AG08396 (cell line): ENCODE measurements at places on chromosomes 7 and 10.

DNA sequence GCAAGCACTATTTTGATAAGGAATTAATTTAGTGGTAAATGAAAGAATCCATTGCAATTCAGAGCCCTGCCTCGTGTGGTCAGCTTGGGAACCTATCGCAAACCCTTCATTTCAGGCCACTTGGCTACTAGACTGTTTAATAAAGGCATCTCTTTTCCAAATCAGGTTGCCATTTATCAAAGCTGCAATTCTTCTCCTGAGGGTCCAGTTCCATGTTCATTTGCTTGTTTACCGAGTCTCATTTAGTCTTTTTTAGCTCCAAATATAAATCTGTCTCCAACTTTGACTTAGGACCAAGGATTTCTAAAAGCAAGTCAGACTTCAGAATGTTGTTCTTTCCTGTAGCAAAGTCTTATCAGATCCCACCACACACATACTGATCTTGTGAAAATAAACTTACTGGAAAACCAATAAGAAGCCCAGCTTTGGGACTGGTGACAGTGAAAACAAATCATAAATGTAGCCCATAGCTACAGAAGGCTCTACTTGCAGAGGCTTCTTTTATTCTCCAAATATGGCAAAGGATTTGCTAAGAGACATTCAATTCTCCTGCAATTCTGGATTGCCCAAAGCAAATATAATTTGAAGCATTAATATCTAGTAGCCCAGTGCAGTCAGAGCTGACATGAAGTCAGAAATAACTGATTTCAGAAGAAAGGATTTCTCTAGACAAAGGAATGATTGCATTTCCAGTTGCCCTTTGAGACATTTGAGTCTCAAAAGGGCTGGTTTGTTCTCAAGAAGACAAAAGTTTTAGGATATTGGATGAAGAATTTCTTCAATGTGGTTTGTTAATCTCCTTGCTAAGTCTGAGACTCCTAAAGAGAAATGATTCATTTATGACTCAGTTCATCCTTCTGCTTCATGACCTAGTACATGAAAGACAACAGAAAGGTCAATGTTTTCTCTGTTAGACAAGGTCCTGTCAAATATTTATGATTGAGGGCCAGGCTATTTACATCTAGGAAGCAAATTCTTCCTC is 28.0 kb downstream of the PPP1R3C start:
- no peak for DNase-seq

GRCh38 chr10:33412653-33413361 is 78.3 kb upstream of the NRP1 start:
- DNase-seq, result peak; percentile 62

DNA sequence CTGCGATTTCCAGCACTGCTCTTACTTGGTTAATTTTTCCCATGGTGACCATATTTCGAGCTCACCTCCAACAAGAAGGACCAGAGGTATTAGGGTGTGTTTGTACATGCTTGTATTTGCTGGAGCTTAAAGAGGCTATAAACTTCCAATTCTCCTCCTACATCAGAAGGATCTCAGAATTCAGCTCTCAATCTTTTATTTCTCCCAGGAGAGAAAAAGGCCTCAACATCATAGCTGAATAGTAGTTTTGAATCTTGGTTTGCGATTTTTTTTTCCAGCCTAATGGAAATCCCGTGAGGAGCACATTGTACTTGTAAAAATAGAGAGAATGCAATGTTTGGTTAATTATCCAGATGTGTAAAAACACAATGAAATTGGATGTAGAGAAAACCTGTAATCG is 69.7 kb downstream of the CPVL start:
- no peak for DNase-seq

DNA sequence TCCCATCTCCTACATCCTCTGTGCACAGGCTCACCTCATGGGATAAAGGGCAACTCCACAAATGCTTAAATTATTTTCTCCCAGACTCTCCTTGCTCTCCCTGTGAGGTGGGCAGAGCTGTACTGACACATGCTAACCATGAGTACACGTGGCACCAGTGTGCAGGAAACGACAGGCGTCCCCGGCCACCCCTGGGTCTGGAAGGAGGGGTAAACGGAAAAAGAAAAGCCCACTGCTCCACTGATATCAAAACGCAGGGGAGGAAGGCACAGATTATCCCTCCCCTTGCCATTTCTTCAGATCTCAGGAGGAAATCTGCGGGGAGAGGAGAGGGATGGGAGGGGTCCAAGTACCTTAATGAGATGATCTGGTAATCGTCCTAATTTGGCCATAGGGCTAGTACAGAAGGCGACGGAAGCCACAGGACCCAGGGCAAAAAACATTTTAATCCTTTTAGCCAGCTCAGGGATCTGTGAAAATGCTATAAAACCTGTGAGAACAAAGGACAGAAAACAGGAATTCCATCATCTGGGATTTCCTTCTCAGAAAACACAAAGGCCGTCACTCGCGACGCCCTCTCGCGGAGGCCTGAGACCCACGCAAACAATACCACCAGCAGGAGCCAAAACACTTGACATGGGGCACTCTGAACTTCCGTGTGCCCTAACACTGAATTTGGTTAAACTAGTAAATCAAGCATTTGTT is 17.8 kb upstream of the CH25H start:
- DNase-seq, result no peak

DNA sequence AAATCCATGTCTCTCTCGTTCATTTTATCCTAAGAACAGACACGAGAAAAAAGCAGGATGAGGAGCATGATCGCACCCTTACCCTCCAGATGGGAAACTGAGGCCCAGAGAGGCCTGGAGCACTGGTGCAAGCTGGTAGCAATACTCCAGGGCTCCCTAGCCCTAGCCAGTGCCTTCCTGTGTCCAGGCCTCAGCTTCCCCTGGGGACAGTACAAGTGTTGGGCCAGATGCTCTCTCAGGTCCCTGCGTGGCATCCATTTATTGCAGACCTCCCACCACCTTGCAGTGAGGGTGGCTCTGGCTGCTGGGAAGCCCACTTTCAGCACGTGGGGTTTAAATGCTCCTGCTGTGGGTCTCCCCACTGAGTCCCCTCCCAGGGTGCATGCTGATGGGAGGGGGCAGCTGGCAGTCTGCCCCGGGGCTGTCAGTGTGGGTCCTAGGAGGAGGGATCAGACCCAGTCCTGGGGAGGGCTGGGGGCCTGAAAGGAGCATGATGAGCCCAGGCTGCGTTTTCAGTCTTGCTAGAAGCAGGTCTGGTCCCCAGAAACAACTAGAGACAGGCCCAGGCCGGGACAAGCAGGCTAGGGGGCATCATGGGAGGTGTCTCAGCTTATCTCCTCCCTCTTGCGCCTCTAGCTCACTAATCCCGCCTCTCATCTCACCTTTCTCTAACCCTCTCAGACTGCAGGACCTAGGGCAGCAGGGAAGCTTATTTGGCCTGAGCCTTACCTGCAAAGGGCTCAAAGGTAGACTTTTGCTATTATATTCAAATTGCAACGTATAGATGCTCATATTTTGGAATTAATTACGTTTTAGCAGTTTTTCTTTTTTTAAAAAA is 662 bp upstream of the PPIF start:
- no peak for DNase-seq

DNA sequence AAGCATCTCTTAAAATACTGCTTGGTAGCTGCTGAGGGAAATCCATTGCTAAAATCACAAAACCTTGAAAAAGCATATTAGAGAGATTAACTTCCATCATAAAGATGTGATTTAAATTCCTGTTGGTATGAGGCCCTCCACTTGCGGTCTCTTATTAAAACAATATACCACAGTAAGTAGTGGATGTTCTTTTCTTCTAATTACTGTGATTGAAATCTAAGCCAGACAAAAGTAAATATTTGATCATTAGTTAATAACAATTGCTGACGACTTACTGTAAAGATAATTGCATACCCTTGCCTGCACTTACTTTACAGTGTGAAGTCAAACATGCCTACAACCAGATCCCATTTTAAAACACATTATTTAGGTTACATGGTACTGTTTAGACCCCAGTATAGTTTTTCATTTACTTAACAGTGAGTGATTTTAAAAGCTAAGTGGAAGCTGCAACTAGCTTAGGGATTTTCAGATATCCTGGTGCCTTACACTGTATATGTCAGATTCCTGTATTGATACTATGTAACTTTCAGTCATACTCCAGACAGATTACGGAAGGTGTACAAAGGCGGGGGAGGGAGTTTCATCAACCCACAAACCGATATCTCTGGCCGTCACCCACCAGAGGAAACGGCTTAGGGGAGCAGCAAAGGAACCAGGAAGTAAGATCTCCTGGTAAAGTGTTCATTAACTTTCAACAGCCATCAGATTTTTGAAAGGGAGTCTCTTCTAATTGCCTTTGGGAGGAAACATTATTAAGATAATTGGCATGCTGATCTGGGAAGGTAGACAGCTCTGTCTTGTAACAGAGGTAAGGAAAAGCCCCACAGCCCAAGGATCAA is 986 bp downstream of the NRP1 start:
- no peak for DNase-seq

DNA sequence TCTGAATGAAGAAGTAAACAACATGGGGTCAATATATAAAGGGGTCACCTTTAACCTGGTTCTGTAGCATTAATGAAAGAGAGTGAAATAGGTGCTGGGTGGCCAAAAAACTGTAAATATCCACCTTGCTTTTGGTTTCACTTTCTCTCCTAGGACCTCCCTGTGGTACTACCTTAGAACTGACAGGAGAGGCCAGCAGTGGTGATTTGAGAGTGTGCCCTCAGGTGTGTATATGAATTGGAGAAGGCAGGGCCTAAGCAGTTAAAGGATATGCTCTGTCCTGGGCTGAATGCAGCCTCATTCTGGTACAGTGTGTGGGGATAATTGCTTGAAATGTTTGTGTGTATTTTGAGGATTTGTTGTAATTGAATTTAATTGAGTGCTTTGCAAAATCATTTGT is 62.0 kb downstream of the BBS9 start:
- DNase-seq, result no peak

GRCh38 chr7:112006071-112006470 is 200.1 kb downstream of the DOCK4 start:
- DNase-seq, result no peak

- DNase-seq, result no peak
These were observed 283.4 kb downstream of the GFRA1 start for GRCh38 chr10:115989621-115990020.

- DNase-seq, result no peak
These were observed 11.7 kb downstream of the PRKAG2 start for GRCh38 chr7:151865070-151865670.

- DNase-seq, result no peak
These were observed 103.3 kb downstream of the GALNT17 start for GRCh38 chr7:71235253-71235652.

GRCh38 chr10:68955355-68955831 is 577 bp upstream of the DDX21 start:
- DNase-seq, result no peak

- DNase-seq, result no peak
These were observed 78.0 kb downstream of the DKK1 start for GRCh38 chr10:52391927-52392602.

DNA sequence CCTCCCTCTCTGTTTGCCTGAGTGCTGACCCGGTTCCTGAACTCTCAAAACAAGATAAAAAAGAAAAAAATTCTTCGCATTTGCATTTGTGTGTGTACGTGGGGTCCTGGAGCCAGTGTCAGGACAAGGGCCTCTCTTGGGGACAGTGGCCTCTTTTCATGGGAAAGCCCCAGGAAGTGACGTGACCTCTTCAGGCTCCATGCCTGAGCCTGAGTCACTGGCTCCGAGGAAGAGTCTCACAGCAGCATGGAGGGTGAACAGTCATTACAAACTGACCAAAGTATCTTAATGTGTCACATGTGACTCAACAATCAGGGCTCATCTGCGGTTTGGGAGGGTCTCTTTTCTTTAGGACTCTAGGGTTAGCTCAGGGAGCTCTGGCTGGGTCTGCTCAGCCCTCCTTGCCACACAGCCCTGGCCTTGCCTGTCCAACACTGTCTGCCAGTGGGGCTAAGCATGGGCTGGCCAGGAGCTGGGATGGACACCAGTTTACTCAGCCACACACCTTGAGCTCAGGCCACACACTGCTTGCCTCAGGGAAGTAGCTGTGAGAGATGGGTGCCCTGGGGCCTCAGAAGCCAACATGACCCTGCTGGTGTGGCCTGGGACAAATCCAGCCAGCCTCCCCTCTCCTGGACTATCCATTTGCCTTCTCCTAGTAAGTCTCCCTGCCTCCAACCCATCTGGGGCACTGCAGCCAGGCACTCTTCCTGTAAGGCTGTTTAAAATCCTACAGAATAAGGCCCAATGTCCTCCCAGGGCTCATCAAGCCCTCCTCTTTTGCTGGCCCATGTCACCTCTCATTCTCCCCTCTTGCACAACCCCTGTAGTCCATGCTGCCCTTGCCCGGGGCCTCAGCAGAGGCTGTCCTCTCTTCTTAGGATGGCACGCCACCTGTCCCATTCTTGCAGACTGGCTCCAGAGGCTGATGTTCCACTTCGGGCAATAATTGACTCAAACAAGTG is 10.5 kb downstream of the TMEM273 start:
- DNase-seq, result peak; percentile 87

GRCh38 chr7:117679120-117679519 is 194.1 kb downstream of the CTTNBP2 start:
- no peak for DNase-seq

DNA sequence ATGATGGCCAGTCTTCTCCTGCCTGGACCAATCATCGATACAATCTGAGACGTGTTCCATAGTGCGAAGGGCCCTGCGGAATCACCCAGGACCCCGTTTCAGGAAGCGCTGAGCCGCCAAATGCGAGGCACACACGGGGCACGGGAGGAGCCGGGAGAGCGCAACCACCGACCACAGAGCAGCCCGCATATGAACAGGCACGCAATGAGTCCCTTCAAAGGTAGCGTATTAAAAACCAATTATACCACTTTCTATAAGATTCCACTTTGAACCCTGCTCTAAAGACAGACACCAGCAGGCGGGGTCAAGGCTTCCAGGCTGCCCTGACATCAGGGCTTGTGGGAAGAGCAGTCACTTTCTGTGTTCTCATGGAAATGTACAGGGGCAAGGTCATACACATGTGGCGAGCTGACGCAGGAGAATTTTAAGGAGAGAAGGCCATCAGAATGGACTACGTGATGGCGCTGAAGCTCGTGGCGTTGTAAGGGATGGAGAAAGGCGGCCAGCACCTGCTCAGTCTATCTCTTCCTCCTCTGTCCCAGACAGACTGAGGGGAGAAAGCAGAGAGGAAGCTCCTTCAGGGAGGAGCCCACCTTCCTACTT is 46.2 kb downstream of the AMZ1 start:
- DNase-seq, result no peak

GRCh38 chr7:76020031-76020714 is 25.8 kb upstream of the TMEM120A start:
- peak; percentile 76 for DNase-seq

GRCh38 chr7:4819560-4820404 is 42.0 kb downstream of the PAPOLB start:
- DNase-seq, result no peak

DNA sequence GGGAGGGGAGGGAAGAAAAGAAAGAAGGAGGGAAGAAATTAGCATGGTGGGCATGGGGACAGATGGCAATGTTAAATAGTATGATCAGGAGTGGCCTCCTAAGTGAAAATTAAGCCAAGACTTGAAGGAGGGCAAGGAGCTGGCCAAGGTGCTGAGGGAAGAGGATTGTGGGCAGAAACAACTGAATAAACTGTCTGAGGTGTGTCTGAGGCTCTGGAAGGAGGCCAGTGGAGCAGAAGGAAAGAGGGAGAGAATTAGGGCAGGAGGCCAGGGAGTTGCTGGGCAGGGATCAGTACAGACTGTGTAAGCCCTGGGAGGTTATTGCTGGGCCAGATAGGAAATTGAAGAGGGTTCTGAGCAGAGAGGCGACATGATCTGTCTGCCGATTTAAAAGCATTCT is 40.6 kb upstream of the VKORC1L1 start:
- DNase-seq, result peak; percentile 12

- no peak for DNase-seq
These were observed 22.2 kb downstream of the TSPAN15 start for GRCh38 chr10:69473304-69473990.
